ENCODE measurements at places on chromosomes 3 and 15.

- no peak for DNase-seq
These were observed 148.3 kb downstream of the SMAD6 start for GRCh38 chr15:66850078-66850991.

- no peak for DNase-seq
These were observed 17.1 kb upstream of the MRPS22 start for GRCh38 chr3:139326707-139327106.

DNA sequence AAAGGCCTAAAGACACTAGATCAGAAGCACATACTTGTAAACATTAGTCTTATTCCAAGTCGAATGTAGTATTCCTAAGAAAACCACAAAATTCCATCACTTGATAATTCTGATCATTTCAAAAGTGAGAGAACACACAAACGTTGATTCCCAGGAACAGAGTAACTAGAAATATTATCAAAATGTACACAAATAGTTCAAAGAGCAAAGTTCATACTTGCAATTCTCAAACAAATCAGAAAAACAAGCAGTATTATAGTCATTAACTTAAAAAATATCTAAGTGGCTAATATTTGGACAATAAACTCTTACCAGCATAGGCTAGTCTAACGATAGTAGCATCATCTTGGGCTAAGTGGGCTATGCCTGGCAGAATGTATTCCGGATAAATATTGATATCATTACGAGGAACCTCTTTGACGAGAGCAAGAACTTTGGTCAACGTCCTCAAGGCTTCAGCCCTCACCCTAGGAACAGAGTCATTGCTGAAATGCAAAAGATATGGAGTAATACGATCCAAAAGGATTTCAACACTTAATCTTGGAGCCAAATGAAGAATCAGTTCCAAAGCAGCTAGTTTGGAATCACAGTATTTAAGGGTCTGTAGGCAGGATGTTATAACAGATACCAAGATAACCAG is 13.3 kb downstream of the PIK3R4 start:
- DNase-seq, result no peak

DNA sequence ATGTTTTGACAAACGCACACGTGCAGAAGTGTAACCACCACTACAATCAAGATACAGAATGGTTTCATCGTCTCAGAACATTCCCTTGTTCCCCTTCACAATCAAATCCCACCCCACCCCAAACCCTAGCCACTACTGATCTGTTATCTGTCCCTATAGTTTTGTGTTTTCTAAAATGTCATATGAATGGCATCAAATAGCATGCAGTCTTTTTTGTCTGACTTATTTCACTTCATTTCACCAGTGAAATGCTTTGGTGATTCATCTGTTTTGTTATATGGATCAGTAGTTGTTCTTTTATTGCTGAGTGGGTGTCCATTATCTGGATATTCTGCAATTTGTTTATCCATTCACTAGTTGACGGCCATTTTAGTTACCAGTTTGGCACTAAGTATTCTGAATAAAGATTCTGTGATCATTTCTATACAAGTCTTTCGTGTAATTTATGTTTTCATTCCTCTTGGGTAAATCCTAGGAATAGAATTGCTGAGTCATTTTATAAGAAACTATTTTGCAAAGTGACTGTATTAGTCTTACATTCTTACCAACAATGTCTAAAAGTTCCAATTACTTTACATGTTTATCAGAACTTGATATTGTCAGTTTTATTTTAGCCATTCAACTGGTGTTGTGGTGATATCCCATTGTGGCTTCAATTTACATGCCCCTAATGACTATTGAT is 232.8 kb downstream of the CLSTN2 start:
- no peak for DNase-seq

- no peak for DNase-seq
These were observed 23.2 kb upstream of the VPS8 start for GRCh38 chr3:184788751-184789150.

DNA sequence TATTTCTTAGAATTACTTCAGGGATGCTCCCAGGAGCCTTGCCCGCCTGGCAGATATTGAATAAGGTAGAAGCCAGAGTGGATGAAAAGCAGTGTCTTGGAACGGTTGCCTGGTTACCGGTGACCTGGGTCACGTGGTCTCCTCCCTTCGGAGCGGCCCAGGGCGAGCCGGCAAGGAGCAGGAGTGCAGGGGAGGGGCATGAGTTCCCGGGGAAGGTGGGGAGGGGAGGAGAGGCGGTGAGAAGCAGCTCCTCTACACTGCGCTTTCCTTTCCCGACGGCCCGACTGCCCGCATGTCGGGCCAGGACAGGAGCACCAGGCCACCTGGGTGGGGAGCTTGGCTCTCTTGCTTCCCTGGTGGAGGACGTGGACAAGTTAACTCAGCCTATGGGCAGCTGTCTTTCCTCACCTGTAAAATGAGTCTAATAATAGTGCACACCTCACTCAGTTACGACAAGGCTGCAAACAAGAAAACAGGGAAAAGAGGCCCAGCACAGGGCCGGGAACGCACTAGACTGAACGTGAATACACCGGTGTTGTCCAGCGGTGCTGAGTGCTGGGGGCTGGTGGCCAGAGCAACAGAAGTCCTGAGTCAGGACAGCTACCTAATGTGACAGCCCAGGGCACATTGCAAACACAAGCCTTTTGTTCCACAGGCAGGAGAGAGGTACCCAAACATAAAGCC is 198.3 kb downstream of the ADAMTS9 start:
- DNase-seq, result peak; percentile 22

DNA sequence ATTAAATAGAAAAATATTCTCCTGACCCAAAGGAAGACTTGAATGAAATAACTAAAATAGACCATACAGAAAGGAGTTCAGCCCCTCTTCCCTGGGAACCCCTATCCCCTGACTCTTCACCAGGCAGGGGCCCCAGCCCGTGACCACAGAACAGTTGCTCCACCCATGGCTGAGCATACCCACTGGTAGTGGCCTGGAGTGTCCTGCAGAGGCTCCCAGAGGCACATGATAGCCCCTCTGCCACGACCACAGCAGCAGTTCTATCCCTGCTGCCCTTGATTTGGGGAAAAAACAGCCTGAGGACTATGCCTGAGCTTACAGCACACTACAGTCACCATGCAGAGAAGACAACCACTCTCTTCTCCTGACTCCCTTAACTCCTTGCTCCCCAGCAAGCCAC is 31.8 kb downstream of the TTC14 start:
- no peak for DNase-seq

DNA sequence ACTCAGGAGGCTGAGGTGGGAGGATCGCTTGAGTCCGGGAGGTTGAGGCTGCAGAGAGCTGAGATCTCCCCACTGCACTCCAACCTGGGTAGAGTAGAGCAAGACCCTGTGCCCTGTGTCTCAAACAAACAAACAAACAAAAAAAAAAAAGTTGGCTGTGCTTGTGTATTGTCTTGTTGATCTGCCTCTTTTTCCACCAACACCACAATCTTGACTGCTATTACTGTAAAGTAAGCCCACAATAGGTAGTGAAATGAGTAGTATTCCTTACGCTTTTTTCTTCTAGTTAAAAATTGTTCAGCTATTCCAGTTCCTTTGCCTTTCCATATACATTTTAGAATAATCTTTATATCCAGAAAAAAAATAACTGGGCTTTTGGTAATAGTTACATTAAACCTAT is 35.5 kb downstream of the PTH1R start:
- DNase-seq, result no peak

DNA sequence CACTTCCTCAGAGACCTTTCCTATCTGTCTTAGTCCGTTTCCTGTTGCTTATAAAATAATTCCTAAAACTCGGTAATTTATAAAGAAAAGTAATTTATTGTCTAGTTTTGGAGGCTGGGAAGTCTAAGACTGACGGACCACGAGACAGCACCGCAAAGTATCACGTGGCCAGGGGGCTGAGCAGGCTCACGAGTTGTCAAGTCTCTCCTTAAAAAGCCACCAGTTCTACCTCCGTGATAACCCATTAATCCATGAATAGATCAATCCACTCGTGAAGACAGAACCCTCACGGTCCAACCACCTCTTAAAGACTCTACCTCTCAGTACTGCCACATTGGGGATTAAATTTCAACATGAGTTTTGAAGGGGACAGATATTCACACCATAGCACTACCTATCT is 821 bp downstream of the LINS1 start:
- peak; percentile 69 for DNase-seq

GRCh38 chr3:52185837-52186236 is 12.1 kb upstream of the ALAS1 start:
- DNase-seq, result no peak

DNA sequence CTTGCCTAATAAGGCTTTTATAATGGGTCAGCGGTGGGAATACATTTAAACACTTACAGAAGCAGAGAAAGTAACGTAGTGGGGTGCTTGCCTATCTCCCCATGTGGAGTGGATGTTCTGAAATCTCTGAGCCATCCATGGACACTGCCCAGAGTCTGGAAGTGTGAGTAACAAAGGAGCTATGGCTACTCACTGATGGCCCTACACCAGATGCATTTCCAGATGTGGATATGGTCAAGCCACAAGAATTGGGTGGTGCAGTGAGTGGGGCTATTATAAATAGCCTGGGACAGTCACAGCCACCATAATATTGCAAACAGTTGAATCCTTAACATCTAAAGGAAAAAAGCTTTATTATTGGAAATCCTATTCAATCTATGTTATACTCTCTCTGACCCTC is 96.6 kb downstream of the CGNL1 start:
- no peak for DNase-seq

- DNase-seq, result no peak
These were observed 147.7 kb upstream of the BHLHE40 start for GRCh38 chr3:4831580-4831950.

- no peak for DNase-seq
These were observed 18.9 kb downstream of the SCN5A start for GRCh38 chr3:38630606-38631005.

GRCh38 chr15:48890375-48890972 is 12.5 kb downstream of the EID1 start:
- no peak for DNase-seq

DNA sequence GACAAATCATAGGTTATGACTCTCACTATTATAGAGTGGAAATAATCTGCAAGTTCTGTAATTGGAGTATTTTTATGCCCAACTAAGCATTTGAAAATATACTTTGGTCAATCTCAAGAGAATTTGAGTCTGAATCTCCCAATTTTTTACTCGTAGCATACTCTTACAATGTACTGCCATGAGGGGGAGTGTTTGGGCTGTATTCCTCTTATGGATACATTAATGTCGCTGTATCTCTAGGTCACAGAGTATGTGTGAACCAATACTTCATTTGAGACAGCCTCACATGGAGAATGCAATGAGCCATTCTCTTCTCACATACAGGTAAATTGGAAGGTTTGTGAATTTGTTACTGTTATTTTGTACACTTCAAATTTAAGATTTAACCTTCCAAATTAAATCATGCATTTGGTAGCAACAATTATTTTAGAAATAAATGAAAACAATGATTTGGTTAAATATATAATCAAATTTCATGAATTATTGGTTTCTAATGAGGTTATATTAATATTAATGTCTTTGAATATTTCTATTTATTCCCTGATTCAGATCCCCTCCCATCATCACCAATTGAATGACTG is 5.5 kb upstream of the CD200 start:
- DNase-seq, result peak; percentile 62

DNA sequence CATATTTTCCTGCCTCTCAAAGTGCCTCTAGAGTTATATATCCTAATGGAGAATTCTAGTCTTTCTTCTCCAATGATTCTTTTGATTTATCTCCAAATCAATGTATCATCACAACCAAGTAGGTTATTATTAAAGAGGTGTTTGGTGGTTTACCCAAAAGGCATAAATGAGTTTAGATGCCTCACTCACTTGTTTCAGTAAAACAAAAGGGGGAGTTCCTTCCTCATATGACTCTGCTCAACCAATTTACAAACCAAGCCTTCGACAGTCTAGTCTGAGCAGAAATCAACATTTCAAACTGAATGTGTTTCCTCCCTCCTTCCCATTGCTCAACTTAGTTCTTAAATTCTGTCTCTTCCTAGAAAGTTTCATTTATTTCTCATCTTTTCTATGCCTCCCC is 116.5 kb downstream of the TNIK start:
- no peak for DNase-seq

- DNase-seq, result no peak
These were observed 30.5 kb downstream of the KLF13 start for GRCh38 chr15:31357148-31357547.

GRCh38 chr15:74172701-74173379 is 670 bp upstream of the ISLR start:
- DNase-seq, result no peak

Measured in hematopoietic multipotent progenitor cell treated with erythropoietin and hydrocortisone succinate and interleukin-3 and kit ligand, for 8 days (in vitro differentiated cells).